ENCODE measurements at places on chromosomes 7 and 10. TPM values are rescaled to one million over a fixed set of nuclear protein-coding genes. Genes with fewer than 3 reads are reported as not detected.

ADAM12 gene
- total RNA-seq: 8.1 TPM

USP6NL gene
- 12.0 TPM for total RNA-seq

WEE2 gene
- total RNA-seq: not detected

NPFFR1 gene
- total RNA-seq: not detected

SORCS1 gene
- 0.08 TPM for total RNA-seq

PCLO gene
- 0.96 TPM for total RNA-seq

AP5Z1 gene
- total RNA-seq: 20.6 TPM

C10orf67 gene
- total RNA-seq: not detected

TNPO3 gene
- 38.0 TPM for total RNA-seq

KDM7A gene
- total RNA-seq: 3.4 TPM

TLX1 gene
- not detected for total RNA-seq

Data from epithelial cell of alveolus of lung (primary cell).